Fibroblast of the aortic adventitia (primary cell): ENCODE measurements at places on chromosomes 5 and 9. TPM values are rescaled to one million over a fixed set of nuclear protein-coding genes. Genes with fewer than 3 reads are reported as not detected.

DNA sequence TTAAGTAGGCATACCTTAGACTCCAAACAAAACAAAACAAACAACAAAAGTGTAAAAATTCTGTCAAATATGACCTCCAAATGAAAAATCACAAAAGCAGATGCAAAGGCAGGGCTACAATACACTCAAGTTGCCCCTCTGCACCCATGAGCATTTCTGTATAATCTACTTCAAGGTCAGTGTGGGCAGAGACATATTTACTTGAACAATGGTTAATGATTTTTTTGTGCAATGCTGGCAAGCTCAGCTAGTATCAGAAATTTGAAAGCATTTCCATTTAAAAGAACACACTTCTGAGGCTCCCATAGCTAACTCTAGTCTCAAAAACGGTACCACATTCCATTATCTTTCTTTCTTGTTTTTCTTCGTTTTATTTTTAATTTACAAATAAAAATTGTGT, 57.9 kb downstream of the PLCXD3 start:
- DNase-seq = no peak

DNA sequence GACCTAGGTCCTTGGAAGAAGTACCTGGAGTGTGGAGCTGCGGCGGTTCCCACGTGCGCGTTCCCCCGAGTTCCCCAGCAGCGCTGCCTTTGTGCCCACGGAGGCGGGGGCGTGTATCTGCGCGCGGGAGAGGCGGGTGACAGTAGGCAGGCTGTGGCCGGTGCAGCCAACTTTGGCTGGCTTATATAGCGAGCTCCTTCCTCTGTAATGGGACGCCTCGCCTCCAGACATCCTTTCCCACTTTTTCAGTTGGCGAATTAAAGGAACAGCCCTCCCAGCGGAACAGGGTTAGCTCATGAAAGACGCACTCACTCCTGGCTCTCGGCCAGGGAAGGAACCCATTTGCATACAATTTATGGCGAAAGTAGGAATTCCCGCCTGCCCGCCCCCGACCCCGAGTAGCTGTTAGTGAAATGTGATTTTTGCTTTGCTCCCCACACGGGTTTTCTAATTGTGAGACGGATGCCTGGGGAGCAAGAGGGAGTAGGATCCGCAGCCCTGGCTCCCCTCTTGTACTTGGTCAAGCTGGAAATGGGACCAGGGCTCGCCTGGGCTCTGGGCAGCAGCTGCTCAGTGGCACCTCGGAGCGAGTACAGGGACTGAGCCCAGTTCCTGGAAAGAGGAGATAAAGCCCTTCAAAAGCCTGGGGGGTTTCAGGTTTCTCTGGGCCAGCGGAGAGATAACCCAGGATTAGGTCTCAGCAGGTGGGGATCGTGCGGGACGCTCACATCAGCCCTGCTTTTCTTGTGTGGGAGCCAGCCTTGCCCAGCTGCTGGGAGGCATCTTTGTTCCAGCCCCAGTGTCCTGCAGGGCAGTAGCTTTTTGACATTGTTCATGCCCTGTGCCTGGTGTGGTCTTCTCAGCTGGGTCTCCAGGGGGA, at the start of gene TNC:
TNC (minus strand) TSS at position 159 of the 880 bp plus-strand sequence. CDS start 27,139 bp downstream, outside the sequence.
- peak; percentile 76 for DNase-seq

- no peak for DNase-seq
Observed at GRCh38 chr5:88092958-88093605, 175.6 kb downstream of the TMEM161B start.

GRCh38 chr9:81693671-81694378, 4.5 kb upstream of the TLE1 start:
- DNase-seq = peak; percentile 49

- no peak for DNase-seq
Observed at GRCh38 chr5:154786414-154786813, 31.2 kb downstream of the LARP1 start.

DNA sequence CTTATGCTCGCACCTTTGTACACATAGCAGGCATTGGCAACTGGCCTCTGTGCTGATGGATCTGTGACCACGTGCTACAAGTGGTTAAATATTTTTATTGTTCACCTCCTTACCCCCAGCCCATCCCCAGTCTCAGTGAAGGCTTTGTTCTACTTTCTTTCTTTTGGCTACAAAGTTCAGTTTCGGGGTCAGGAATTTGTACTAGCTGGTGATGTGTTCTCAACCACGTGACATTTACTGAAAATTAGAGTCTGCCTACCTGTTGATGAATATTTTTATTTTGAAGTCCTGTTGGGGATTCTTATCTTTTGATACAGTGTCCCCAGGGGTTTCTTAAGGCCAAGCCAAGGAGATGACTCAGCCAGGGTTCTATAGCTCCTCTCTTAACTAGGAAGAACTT, 47.8 kb downstream of the C9orf57 start:
- peak; percentile 11 for DNase-seq

GRCh38 chr5:132431632-132432031, 58.9 kb downstream of the IRF1 start:
- DNase-seq = no peak

- DNase-seq = no peak
Observed at GRCh38 chr5:135154197-135154596, 120.2 kb upstream of the PITX1 start.

- no peak for DNase-seq
Observed at GRCh38 chr9:137448602-137448962, 7.4 kb upstream of the ENTPD8 start.

The ENTPD2 gene
- total RNA-seq = 0.09 TPM in 1 of 2 replicates, not detected in the other

- peak; percentile 23 for DNase-seq
Observed at GRCh38 chr5:111584651-111585050, 72.3 kb upstream of the STARD4 start.

DNA sequence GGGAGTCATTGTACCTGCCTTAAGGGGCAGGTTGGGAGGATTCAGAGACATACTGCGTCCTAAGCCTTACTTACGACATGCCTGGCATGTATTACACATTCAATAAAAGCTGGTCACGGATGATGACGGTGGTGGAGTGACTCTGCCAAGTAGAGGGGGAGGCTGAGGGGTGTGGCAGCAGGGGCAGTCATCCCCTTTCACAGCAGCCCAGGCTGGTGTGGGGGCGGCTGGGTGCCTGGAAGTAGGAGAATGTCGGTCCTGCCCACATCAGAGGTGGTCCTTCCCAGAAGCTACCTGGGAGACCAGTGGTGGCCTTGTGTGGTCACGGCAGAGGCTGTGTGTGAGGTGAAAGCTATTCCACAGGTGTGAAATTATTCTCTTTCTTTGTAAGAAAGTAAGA, 8.9 kb downstream of the ZBTB34 start:
- DNase-seq = no peak

GRCh38 chr9:128986671-128987070, 39.2 kb downstream of the NUP188 start:
- no peak for DNase-seq

DNA sequence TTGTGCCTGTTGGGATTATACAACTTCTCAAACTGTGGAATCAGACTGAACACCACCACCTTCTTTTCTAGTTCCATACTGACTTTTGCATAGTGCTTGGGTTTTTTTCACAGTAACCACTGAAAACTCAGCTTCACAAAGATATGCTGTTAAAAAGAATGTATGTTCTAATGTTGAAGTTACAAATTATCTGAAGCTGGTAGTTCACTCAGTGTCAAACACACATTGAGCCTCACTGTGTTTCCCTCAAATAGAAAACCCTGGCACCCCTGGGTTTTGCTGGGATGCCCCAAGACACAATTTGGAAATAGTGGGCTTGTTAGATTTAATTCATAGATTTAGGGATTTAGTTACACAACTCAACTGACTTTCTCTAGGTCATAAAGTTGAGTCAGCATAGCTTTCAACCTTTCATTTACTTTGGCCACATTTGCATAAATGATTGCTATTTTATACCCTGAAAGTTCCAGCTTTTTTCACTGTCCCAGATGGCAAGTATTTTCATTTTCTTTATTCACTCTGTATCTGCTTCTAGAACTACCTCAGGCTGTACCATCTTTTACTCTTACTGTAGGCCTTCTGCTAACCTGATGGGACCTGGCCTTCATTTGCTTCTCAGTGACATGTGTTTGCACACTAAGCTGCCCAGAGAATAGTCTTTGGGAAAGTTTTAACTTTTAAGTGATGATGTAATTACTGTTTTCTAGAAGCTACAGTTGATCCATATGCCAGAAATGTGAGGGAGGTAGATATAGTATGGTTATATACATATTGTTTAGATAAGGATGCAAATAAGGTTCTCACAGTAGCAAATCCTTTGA, 115.1 kb downstream of the CDC42SE2 start:
- DNase-seq = no peak

- no peak for DNase-seq
Observed at GRCh38 chr9:112540800-112541199, 54.2 kb downstream of the KIAA1958 start.

- no peak for DNase-seq
Observed at GRCh38 chr5:135880801-135881200, 14.8 kb downstream of the IL9 start.
